ENCODE measurements at places on chromosomes 5 and 9.
A peak's percentile ranks its signal among the peaks of the same experiment; 100 is the strongest.

GRCh38 chr9:125485471-125486151 is 221.4 kb downstream of the MAPKAP1 start:
- DNase-seq = no peak

- DNase-seq = peak; percentile 57
Observed at GRCh38 chr5:142324871-142325724, at the start of gene SPRY4. TSS of gene SPRY4 (minus strand) at chr5:142325021. CDS start at chr5:142315108, 9,913 bp downstream.

GRCh38 chr9:36151316-36152210 is 15.0 kb downstream of the GLIPR2 start:
- DNase-seq = peak; percentile 85

GRCh38 chr9:36276781-36277181 is 18.5 kb upstream of the GNE start:
- DNase-seq = no peak

- DNase-seq = no peak
Observed at GRCh38 chr9:91776409-91777291, 173.4 kb downstream of the ROR2 start.

- no peak for DNase-seq
Observed at GRCh38 chr5:134451936-134452505, 40.3 kb upstream of the CDKN2AIPNL start.

GRCh38 chr5:112757468-112758208 is 20.0 kb downstream of the APC start:
- no peak for DNase-seq

- no peak for DNase-seq
Observed at GRCh38 chr9:124537926-124538325, 30.7 kb upstream of the NR5A1 start.

GRCh38 chr9:36922548-36922947 is 111.5 kb downstream of the PAX5 start:
- no peak for DNase-seq

DNA sequence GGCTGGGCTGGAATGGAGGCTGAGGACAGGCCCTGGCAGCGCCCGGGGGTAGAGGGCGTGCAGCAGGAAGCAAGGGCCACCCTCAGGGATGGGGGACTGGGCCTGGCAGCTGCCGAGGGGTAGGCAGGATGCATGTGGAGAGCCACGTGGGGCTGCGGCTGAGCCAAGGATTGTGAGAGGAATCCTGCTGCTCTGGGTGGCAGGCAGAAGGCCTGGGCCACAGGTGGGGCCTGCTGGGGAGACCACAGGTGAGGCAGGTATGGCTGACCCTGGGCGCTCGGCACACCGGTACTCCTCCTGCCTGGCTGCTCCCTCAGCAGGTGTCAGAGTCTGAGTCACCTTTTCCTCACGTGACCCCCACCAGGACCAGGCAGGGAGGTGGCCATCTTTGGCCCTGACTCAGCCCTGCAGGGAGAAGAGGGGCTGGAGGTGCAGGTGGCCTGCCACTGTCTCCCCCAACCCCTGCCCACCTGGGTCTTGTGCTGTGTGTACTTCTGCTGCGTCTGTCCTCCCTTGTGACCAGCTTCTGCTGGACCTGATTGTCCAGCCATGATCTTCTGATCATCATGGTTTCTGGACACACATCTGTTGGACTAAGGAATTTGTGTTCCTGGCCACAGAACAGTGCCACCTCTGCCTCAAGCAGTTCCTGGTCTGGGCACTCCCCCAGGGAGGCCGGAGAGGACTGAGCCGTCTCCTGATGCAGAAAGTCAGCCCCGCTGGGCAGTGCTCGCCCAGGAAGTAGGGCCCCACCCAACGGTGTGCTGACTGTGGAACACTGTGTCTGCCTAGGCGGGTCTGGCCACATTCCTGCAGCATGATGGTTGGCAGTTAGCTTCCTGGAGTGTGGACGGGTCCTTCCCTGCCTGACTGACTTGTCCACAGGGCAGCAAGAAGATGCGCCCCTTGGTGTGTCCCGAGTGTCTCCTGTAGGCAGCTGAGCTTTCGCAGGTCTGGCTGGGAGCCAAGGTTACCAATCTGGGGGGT is 6.4 kb downstream of the ARRDC1 start:
- DNase-seq = no peak

- DNase-seq = no peak
Observed at GRCh38 chr9:20558566-20559016, 63.7 kb downstream of the MLLT3 start.

DNA sequence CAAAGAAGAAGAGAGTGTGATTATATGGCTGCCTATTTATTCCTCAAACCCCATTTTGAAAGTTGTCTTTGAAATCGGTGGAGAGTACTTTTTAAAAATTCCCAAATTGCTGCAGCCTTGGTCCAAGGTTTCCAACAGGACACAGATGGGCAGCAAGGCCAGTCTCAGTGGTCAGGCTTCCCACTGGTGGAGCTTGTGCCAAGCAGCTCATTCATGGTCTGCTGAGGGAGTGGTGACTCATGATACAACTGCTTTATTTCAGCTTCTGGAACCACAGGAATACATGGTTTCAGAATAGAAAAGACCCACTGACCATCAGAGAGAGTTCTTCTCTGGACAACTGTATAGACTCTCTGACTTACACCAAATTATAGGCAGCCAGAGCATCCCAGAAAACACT is 673.1 kb upstream of the KLF4 start:
- no peak for DNase-seq

DNA sequence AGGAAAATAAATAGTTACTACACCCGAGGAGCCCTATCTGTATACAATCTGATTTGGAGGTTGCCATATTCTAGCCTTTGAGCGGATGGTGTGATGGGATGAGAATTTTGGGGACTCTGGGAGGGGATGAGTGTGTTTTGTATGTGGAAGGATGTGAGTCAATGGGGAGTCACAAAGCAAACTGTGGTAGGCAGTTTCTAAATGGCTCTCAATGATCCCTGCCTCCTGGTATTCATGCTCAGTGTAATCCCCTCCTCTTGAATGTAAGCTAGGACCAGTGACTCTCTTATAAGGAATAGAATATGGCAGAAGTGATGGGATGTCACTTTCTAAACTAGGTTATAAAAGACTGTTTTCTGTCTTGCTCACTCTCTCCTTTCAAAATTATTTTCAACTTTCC is 205.7 kb upstream of the RIOK2 start:
- DNase-seq = no peak

GRCh38 chr5:179404321-179405053 is 59.2 kb upstream of the ADAMTS2 start:
- no peak for DNase-seq

GRCh38 chr5:74148321-74148720 is 492.2 kb downstream of the ENC1 start:
- DNase-seq = no peak

DNA sequence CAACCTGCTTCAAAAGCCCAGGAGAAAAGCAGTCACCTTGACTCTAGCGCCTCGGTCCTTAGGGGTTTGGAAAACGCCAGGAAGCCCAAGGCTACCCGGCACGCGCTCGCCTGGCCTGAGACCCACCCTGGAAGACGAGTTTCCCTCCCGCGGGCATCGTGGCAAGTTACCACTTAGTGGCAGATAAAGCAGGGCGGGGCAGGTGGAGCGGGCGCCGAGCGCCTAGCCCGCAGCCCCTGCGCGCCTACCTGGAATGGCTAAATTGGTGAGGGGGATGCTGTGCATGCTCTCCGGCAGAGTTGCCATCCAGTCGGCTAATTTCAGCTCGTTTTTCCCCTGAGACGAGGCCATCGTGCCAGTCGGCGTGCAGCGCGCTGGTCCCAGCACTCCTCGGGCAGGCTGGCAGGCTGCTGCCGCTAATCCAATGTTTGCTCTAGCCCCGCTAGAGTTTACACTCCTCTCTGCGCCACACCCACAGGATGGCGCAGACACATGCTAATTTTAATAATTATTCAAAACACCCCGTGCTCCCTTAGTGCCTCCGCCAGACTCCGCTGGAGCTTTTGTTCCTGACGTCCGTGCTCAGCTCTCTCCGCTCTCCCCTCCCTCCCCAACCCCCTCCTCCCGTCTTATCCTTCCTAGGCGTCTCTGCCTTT is at the start of gene PLCXD3:
PLCXD3 (minus strand) TSS at position 426 of the 656 bp plus-strand sequence; CDS start at position 351, 75 bp downstream.
- no peak for DNase-seq

DNA sequence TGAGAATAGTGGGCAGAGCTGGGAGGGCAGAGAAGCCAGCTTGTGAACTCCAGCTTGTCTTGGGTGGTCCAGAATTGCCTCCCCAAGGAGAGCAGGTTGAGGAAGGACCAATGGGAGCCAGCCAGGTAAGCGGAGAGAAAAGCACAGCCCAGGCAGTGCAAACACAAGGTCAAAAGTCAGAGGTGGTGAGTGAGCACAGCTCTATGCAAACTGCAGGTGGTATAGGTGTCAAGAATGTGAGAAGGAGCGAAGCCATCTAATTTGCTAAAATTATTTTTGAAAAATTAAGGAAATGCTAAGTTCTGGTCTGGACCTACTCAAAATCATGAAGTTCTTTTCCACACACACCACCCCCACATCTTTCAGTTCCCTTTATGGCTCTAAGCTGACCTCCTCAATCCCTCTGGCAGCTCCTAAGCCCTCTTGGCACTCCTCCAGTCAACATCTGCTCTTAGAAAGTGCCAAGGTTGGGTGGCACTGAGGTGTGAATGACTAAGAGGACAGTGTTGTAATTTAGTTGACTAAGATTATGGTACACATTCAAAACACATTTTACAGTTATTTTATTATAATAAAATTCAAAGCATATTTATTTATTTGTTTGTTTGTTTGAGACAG is 6.6 kb upstream of the OTULINL start:
- no peak for DNase-seq

DNA sequence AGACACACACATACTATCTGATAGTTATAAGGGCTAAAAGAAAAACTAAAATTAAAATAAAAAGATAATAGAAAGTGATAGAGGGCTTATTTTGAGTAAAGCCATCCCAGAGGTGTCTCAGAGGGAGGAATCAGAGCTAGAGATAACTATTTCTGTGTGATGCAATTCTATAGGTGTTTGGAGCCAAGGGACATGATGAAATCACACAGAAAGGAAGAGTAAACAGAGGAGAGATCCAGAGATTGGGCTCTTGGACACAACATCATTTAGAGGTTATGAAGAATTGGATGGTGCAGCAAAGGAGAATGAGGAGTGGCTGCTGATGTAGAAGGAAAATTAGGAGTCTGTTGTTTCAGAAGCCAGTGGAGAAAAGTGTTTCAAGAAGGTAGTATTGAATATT is 393.5 kb downstream of the DIRAS2 start:
- DNase-seq = no peak

DNA sequence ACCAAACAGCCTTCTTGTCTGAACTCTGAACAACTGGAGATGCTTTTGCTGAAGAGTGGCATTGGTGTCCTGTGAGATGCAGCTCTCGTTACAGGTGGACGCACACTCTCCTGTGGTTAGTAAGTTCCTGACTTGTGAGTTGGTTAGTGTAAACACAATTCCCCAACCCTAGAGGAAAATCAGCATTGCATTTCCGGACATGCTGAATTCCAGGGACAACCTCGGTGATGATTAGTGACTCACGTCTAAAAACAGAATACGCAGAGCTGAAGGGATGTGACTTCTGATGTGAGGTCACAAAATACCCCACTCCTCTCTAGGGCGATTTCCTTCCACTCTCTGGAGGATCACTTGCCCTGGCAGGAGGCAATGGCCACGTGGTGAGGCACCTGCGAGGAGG is 5.0 kb downstream of the OR2V2 start:
- no peak for DNase-seq

GRCh38 chr9:14301583-14302021 is 12.3 kb downstream of the NFIB start:
- no peak for DNase-seq

DNA sequence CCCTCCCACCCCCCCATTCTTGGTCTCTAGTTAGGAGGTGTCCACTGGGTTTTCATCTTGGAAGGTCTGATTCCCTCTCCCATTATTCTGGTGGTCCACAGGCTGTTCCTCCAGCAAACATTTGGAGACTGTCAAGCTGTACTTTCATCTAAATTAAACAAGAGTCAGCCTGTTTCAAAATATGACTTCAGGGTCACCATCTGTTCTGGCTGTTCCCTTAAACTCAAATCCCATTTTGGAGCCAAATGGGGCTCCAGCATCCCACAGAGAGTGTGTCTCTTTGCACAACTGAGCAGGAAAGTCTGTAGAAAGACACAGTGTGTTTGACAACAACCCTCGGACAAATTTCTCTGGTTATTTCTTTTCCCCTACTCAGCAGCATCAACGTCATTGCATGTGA is 20.5 kb downstream of the COL15A1 start:
- no peak for DNase-seq

DNA sequence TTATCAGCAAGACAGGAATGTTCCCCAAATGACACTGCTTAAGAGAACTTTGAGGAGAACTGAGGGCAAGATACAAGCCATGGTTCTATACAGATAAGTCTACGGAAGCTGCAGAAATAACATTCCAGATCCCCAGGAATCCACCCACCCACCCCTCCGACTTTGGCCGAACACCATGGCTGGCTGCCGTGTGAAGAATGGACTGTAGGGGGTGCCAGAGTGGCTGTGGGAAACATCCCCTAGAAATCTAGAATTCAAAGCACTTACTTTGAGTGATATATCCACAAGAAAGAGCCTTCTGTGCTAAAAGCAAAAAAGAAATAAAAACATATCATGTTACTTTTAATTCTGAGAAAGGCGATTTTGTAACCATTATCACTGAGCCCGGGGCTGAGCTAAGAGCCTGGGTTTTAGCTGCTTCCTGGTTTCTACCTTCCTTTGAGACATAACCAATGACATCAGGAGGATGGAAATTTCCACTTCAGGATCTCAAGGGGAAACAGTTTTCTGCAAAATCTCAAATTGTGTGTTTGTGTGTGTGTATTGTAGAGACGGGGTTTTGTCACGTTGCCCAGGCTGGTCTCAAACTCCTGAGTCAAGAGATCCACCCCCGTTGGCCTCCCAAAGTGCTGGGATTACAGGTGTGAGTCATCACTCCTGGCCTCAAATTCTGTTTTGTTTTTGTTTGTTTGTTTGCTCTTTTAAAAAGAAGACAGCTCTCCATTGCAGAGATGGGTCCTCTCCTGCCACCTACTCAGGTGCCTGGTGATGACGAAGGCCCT is 36.4 kb downstream of the GGTA1 start:
- DNase-seq = no peak
